ENCODE measurements at places on chromosomes 2 and 18. TPM values are rescaled to one million over a fixed set of nuclear protein-coding genes. Genes with fewer than 3 reads are reported as not detected.
A peak's percentile ranks its signal among the peaks of the same experiment; 100 is the strongest.

The CRYBA2 gene
- not detected for polyA plus RNA-seq

The ECEL1 gene
- polyA plus RNA-seq: not detected

The TXNDC2 gene
- not detected for polyA plus RNA-seq

The MGAT5 gene
- polyA plus RNA-seq: 8.5 TPM

GRCh38 chr2:160614391-160614790 lies 120.8 kb upstream of the RBMS1 start:
- no peak overlapping the region for H3K27ac ChIP-seq
- no peak for DNase-seq
- no peaks in the 10 kb centered on the region for H3K27me3 ChIP-seq
- no peaks in the 10 kb centered on the region for H3K36me3 ChIP-seq
- peaks cover 11% of the 10 kb centered on the region for H3K4me1 ChIP-seq

DNA sequence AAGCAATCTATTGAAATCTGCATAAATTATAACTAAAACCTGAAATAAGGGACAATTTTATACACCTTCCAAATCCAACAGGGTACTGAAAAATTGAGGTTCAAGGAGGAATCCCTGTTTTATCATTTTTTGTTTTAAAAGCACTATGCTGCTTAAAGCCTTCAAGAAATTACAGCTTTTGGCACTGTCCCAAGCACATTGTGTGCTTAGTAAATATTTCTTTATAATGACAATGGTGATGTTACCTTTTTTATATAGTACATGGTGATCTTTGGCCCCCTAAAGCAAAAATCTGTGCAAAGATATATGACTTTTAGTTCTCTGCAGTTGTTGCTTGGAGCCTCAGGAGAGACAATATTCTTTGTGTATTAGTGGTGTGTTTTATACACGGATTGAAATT lies 71.6 kb upstream of the EFEMP1 start:
- no peak overlapping the region for H3K4me3 ChIP-seq
- no peak overlapping the region for H3K27ac ChIP-seq

DNA sequence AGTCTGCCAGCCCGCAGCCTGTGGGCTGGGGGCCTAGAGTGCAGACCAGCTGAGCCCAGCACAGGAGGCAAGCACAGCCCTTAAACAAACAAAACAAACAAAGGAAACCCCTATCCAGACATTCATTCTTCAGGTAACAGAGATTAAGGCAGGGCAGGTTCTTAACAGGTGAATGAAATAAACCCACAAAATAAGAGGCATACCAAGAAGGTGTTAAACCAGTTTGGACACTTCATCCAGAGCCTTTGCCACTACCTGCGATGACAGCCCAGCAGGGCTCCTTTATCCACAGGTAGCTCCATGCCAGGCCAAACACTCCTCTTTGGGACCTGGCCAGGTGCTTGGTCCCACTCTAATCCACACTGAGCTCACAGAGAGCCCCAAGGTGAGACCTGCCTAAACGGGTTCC lies 209.7 kb upstream of the SIX2 start:
- no peak overlapping the region for H3K4me3 ChIP-seq
- no peak overlapping the region for H3K27ac ChIP-seq
- H3K36me3 ChIP-seq: no peaks in the 10 kb centered on the region
- no peaks in the 10 kb centered on the region for H3K4me1 ChIP-seq

DNA sequence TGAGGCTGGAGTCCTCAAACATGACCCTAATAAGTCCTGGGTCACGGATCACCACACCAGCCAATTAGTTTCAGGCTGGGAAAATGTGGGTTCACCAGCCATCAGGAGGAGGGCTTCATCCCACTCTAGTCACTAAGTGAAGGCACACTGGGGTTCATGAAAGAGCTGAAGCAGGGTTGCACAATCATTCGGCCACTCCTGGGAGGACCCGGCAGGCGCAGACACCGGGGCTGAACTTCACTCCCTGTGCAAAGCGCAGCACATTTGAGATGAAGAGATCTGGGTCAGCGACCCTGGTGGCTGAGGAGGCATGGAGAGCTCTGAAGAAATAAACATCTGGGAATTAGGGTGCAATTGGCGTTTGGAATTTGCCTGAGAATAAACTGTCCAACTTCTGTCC lies 684.4 kb upstream of the SALL3 start:
- no peaks in the 10 kb centered on the region for H3K4me1 ChIP-seq
- H3K27me3 ChIP-seq: no peaks in the 10 kb centered on the region

- no peaks in the 10 kb centered on the region for H3K36me3 ChIP-seq
- H3K4me1 ChIP-seq: no peaks in the 10 kb centered on the region
Measured at GRCh38 chr2:207704671-207705070, 6.8 kb upstream of the CCNYL1 start.

- H3K4me1 ChIP-seq: peaks cover 22% of the 10 kb centered on the region
- DNase-seq: no peak
- H3K27ac ChIP-seq: peak overlapping the region; percentile 90
- no peaks in the 10 kb centered on the region for H3K36me3 ChIP-seq
- H3K4me3 ChIP-seq: peak overlapping the region; percentile 68
- H3K27me3 ChIP-seq: no peaks in the 10 kb centered on the region
Measured at GRCh38 chr2:27085673-27086089, 891 bp upstream of the KHK start.
